ENCODE measurements at places on chromosomes 5 and 9.

DNA sequence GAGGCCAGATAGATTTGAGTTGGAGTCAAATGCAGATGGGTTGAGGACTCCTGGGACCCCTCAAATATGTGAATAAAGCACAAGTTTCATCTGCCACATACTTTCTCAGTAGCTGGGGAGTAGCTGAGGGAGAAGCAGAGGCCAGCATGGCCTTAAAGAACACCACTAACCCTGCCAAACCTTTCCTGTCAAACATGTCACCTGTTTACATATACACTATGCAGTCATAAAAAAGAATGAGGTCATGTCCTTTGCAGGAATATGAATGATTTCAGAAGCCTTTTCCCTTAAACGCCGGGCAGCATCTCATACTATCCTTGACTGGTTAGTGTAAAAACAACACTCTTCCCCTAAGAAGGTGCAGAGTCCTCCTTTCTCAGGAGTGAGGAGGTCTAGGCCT lies 25.2 kb upstream of the HSD17B4 start:
- DNase-seq: no peak

GRCh38 chr9:125843646-125844045 lies 96.5 kb downstream of the PBX3 start:
- DNase-seq: no peak

- no peak for DNase-seq
These were observed 74.1 kb downstream of the CFAP95 start for GRCh38 chr9:69894720-69895119.

DNA sequence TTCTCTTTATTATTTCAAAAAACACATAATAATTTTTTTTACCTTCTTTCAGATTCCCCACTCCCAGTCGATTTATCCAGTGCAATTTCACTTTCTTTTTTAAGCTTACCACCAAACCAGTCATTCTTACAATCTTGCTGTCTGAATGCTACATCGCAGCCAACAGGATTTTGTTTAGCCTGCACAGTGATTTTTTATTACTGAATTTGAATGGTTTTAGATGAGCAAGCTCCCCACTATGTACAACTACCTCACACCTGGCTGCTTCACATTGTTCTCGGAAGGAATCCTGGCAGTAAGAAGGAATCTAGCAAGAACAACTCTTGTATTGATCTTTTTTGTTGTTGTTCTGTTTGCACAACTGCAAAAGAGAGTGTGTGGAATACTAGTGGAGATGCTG lies 668.1 kb upstream of the WWC1 start:
- DNase-seq: no peak

DNA sequence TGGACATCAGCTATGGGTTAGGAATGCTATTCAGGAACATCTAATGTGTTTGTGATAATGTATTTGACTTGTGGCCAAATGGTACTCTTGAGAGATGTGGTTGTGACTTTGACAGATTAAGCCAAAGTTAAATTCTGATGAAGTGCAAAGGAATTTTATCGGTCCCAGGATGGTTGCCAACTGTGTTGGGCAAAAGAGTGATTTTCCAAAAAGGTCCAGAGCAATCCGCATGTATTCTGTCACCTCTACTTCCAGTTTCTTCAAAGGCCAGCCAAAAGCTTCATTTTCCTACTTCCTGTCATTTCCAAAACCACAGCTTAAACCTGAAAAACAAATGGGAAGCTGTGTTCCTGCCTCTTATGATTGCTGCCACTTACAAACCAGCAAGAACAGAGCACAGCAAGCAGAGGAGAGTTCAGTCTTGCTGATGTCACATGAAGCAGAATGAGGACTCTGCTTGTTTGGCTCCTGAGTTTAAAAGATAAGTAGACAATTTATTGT lies 59.8 kb downstream of the MARCHF3 start:
- no peak for DNase-seq

- no peak for DNase-seq
These were observed 32.7 kb downstream of the SMC5 start for GRCh38 chr9:70291446-70291845.

DNA sequence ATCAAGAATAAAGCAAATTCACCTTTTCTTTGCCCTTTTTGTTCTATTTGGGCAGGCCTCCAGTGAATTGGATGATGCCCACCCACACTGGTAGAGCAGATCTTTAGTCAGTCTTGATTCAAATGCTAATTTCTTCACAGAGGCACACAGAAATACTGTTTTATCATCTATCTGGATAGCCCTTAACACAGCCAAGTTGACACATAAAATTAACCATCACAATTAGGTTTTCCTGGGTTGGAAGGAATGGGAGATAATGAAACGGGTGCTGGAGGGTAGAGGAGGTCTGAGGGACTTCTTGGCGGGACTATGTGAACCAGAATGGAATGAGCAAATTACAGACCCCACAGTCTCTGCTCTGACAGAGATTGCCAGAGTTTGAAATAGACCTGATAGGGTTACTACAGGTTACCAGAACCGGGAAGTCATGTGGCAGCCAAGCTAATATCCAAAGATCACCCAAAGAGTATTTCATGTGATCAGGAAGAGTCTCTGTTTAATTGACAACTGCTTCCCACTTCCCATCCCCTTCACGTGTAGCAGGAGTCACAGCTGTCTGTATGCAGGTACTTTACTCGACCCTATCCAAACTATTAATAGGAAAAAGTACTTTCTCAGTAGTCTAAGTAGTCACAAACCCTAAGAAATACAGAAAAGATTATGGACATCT lies 20.0 kb upstream of the TMEM161B start:
- no peak for DNase-seq

GRCh38 chr9:131113655-131114054 lies 11.7 kb upstream of the NUP214 start:
- DNase-seq: no peak

DNA sequence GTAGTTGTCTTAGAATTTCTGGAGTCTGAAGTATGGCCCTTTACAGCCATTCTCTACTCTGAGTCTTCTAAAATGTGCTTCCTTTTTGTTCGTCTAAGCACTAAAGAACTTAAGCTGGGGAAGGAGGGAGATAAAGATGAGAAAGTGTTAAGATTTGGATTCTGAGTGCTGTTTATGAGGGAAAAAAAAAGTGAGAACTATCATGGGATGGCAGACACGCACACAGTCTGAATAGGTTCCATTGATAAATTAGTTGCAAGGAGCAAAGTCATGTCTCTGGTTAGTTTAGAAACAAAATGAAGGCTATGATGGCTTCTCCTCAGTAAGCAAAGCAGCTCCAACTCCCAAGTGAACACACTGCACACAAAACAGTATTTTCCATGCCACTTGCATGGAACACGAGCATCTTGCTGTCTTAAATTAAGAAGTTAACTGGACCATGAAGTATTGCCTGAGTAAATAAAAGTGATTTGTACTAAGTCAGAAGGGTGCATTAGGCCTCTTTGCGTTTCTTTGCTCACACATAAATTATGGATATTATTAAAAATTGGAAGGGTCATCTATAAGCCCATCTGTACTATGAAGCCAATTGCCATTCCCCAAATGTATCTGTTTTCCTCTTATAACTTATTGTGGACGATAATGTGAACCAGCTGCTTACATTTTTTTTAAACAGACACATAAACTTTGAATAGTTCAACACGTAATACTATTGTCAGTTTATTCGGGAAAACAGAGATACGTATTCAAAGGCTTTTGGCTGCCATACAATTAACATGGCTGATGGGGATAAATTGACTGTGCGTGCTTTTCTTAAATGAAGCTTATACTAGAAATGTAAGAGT lies 199.3 kb downstream of the SGCD start:
- DNase-seq: no peak

- no peak for DNase-seq
These were observed 168.4 kb upstream of the MPDZ start for GRCh38 chr9:13447843-13448422.

Data from stimulated activated CD8-positive, alpha-beta memory T cell treated with anti-CD3 and anti-CD28 coated beads, Interleukin-4, amount 100 ng/mL, for 1 hour (primary cell).